ENCODE measurements at places on chromosomes 4 and X.

GRCh38 chrX:33333271-33333670 is 121.9 kb upstream of the DMD start:
- DNase-seq, result no peak

DNA sequence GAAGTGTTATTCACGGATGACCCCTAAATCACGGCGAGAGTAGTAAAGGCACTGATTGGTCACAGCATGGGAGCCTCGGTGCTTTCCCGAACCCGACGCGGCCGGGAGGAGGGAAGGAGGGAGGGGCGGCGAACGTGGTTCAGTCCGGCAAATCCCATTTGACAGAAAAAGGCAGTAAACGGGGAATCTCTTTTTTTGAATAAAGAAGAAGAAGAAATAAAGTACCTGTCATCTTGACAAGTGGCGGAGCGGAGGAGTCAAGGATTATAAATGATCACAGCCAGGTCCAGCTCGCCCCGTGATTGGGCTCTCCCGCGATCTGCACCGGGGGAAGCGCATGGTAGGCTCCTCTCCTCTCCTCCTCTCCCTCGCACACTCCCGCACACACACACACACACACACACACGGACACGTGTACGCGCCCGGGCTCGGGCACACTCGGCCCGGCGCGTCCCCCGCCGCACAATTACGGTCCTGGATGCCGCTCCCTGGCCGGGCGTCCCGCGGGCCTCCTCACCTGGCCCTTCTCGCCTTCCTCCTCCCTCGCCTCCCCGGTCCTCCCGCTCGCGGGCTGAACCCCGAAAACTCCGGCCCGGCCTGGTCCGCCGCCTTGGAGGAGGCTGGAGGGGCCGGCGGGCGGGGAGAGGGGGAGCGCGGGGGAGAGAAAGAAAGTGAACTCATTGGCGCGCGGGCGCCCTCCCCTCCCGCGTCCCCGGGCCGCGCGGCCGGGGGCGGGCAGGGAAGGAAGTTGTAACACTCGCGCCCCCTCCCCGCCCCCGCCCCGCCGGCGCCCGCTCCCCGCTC is 99.2 kb upstream of the TENM3 start:
- no peak for DNase-seq

DNA sequence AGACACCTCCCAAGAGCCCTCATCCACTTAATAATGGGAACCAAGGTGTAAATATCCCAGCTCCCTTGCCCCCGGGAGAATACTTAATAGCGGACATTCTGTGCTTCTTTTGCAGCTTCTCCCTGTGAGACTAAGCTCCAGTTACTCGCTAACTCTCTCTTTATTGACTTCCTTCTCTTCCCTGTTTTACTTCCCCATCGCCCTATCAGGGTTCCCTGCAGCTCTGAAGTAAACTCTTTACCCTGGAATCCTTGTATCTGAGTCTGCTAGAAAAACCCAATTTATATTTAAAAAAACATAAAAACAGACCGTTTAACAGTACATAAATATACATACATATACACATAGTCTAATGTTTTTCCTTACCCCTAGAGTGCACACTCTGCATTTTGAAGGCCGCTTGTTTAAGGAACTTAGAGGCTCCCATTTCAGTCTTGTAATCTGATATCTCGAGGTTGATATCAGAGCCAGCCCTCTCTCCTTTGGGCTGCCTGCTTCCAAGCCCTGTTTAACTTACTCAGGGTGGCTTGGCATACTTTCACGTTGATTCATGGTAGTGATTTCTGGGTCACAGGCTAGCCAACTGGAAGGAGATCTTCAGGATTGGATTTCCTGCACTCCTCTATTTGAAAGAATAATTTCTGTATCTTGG is 177.4 kb upstream of the SCML1 start:
- no peak for DNase-seq

DNA sequence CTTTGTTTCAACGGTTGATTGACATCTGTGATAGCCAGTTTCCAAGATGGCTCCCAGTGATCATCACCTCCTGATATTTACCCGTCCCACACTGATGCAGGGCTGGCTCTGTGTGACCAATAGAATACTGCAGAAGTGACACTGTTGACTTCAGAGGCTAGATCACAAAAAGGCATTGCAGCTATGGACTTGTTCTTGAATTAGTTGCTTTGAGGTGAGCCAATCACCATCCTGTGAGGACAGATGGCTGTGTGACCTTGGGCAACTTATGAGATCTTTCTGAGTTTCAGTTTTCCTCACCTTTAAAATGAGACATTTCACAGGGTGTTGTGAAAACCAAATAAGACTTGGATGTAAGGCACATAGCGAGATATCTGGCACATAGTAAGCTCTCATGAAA is 1.8 kb upstream of the GPR82 start:
- DNase-seq, result no peak

GRCh38 chr4:118124997-118125396 is 90.7 kb downstream of the NDST3 start:
- no peak for DNase-seq

DNA sequence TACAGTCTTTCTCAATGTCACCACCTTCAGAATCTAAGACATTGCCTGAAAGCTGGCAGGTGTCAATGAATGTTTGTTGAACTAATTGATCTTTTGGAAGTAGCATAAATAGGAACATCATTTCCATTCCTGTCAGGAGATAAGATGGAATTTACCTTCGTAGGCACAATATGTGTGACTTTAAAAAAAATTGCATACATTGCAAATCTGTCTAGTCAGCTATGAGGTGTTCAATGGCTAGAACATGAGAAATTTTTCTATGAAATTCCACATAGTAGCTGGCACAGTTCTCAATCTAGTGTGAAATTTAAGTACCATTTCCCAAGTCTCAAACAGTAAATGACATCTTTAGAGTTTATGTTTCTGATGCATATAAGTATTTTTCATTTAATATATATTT is 10.3 kb downstream of the PAGE2 start:
- no peak for DNase-seq

GRCh38 chr4:177087060-177087459 is 222.6 kb upstream of the NEIL3 start:
- no peak for DNase-seq

- DNase-seq, result no peak
These were observed 32.7 kb upstream of the SLC25A4 start for GRCh38 chr4:185110375-185110823.

DNA sequence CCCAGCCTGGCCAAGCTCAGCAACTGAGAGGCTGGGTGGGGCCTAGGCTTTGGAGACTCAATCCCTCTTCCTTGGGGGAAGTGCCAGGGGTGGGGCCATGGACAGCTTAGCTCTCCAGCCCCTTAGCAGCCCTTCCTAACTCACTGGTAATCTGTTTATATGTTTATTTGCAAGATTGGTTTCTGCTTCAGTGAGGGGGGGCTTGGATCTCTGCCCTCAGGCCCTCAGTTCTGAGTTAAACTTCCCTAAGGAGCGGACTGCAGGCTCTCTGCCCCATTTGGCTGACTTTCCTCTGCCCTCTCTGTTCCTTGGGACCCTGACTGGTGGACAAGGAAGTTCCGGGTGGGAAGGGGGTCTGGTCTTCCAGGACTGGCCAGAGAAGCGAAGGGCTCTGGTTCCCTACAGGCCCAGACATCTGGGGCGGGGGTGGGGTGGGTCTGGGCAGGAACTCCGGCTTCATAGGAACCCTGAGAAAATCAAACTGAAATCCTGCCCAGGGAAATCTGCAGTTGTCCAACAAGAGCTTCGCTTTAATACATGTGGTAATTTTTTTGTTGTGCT is 51.4 kb downstream of the NALF2 start:
- DNase-seq, result no peak

DNA sequence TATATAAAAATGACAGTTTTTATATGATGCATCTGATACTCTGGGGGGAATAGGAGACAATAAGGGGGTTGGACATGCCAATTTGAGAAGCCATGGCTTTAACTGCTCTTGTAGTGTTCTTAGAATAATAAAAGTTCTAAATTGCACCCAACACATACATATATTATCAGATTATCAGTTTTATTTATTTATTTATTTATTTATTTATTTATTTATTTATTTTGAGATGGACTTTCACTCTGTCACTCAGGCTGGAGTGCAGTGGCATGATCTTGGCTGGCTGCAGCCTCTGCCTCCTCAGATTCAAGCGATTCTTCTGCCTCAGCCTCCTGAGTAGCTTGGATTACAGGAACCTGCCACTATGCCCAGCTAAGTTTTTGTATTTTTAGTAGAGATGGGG is 356.8 kb downstream of the TLL1 start:
- DNase-seq, result no peak

GRCh38 chr4:1763070-1763549 is 30.0 kb upstream of the FGFR3 start:
- DNase-seq, result no peak

DNA sequence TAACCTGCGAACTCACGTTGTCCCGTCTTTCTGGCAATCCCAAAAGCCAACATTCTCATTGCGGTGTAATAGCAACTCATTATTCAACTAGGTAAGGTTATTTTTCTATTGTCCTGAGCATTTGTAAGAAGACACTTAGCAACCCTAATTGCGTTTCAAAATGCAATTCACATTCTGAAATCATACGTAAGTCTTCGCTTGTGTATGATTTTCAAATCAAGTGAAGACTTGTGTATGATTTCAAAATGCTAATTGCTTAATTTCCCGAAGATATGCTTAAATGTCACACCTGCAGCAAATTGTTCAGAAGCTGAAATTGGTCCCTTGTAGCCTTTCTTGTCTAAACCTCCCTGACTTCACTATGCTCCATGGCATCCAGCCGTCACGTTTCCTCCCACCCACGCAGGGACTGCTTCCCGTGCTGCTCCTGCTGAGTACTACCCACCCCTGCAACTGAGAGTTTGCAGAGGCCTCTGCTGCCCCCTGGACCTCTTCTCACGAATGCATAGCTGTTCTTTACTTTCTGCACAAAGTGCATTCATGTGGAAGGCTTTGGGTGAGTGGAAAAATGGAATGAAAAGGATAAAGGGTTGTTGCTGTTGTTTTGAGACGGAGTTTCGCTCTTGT is 40.8 kb upstream of the CLDN24 start:
- no peak for DNase-seq

- no peak for DNase-seq
These were observed 195.9 kb downstream of the SHOX start for GRCh38 chrX:826448-826847.

GRCh38 chr4:102675141-102675540 is 85.6 kb downstream of the MANBA start:
- no peak for DNase-seq

DNA sequence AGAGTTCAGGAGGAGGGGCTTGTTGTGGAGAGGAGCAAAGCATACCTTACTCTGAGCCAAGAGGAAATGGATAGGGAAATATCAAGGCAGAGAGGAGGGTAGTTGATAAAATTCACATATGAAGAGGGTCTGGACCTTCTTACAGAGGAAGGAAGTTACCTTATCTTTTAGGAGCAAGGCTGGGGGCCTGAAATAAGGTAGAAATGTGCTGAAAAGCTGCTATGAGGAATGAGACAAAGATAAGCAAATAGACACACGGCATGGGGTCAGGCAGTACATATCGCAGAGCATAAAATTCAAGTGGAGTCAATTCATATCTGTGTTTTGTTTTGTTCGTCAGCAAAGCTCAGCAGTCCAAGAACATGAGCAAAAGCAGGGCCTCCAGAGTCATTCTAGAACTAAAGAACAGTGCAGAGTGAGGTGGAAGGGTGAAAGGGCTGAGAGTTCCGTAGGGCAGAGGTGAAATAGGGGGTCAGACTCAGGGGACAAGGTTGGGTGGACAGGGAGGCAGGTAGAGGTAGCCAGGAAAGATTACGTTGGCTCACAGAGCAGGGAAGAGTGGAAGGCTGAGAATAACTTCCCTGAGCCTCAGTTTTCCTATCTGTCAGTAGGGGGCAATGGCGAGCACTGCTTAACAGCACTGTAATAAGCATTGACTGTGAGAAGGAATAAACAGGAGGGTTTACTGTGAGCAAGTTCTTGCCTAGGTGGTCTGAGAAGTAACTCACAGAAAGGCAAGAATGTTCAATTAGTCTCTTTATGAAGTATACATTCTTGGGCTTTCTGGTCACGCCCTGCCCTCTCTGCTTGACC is 9.2 kb downstream of the VSIG4 start:
- no peak for DNase-seq

- DNase-seq, result no peak
These were observed 130.2 kb downstream of the DCTD start for GRCh38 chr4:182786991-182787390.

DNA sequence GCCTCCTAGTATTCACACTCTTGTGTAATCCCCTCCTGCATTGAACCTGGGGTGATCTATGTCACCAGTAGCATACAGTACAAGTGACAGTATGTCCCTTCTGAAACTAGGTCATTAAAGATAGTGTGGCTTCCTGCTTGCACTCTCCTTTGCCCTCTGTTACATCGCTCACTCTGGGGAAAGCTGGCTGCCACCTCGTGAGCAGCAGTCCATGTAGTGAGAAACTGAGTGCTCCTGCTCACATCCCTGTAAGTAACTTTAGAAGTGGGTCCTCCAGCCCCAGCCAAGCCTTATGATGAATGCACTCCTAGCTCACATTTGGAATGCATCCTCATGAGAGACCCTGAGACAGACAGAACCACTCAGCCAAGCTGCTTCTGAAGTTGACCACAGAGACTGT is 89.8 kb upstream of the TNIP3 start:
- DNase-seq, result no peak

GRCh38 chr4:102828497-102828808 is 1.1 kb upstream of the UBE2D3 start:
- DNase-seq, result no peak

- no peak for DNase-seq
These were observed 17.9 kb upstream of the CXCL11 start for GRCh38 chr4:76053730-76054129.

GRCh38 chr4:4424499-4425115 is 37.7 kb downstream of the NSG1 start:
- no peak for DNase-seq

DNA sequence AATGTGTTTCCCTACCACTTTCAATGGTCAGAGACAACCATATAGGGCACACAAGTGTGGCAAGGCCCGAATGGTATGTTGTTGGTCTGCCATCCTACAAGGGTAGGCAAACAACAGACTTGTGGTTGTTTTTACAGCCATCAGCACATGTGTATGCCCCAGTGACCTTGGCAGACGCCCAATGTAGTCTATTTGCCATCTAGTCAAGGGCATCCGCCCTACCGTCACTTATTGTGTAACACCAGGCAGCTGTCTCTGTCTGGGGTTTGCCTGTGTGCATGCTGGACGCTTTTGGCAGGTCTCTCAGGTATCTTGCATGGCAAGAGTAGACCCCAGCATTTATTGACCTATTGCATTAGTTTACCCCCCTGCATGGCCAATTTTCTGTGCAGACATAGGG is 1145.5 kb upstream of the POU3F4 start:
- no peak for DNase-seq

Measured in activated T-helper 1 cell treated with Interleukin-2 at 50 U/mL for 16 hours (primary cell).